ENCODE measurements at places on chromosomes 4 and X. TPM values are rescaled to one million over a fixed set of nuclear protein-coding genes. Genes with fewer than 3 reads are reported as not detected.

The DMRTC1 gene
- total RNA-seq, result not detected

The CSAG3 gene
- total RNA-seq, result 1.8 TPM

DNA sequence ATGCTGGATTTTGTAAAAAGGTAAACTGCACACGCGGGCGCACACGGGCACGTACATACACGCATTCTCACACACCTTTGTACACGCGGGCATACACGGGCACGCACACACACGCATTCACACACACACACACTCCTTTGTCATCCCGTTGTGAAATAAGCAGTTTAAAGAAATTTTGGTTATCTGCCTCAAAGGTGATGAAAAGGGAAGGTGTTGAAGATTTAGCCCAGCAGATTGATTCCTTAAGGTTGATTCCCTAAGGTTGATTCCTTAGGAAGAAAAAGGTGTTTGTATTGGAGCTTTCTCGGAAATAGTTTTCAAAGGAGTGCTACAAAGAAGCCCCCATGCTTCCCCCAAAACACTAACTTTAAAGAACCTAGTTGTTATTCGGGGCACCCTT is 693 bp downstream of the ATP10D start:
- DNase-seq, result no peak

DNA sequence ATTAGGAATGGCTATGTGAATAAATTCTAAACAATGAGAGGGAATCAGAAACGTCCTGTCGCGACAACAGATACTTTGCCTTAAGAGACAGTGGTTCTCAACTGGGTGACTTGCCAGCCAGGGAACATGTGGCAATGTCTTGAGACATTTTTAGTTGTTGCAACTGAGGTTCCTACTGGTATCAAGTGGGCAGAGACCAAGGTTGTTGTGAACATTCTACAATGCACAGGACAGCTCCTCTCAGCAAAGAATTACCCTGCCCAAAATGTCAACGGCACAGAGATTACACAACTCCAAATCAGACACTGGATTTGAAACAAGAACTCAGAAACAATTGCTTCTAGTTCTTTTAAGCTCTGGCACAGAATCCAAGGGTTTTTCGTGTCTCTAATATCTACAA is 128.6 kb downstream of the ARHGAP6 start:
- no peak for DNase-seq
